Stimulated activated CD8-positive, alpha-beta memory T cell treated with anti-CD3 and anti-CD28 coated beads, Interleukin-4, amount 100 ng/mL, for 4 hours (primary cell): ENCODE measurements at places on chromosomes 7 and 10.

DNA sequence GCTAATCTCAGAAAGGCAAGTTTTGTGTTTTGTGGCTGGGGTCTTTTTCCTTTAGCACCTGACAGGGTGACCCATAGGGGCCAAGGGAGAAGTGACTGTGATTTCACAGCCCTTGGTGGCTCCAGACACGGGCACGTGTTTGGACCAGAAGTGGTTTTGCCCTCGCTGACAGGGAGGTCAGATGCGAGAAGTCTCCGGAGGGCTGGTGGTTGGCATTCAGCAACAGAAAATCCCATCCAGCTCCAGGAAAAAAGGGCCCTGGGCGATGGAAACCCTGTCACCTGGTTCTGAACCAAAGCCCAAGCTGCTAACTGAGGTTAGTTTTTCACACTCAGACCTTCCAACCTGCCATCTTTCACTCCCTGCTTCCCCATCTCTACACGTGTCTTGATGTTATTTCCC lies 272.9 kb downstream of the TRIL start:
- DNase-seq = no peak

DNA sequence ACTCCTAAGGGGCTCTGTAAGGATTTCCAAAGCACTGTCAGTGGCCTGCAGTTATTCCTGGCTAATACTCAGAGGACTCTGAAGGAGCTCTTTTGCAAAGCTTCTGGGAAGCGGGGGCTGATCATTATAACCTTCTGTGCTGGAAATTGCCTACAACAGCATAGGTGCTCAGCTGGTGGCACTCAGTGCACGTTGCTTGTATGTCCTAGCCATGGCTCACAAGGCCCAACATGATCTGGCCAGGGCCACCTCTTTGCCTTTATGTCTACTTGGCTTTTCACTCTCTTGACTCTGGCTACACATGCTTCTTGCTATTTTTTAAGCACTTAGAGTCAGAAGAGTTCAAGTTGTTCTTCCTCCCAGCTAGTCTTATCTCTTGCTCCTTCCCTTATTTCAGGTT lies 17.5 kb downstream of the LAMB4 start:
- no peak for DNase-seq

DNA sequence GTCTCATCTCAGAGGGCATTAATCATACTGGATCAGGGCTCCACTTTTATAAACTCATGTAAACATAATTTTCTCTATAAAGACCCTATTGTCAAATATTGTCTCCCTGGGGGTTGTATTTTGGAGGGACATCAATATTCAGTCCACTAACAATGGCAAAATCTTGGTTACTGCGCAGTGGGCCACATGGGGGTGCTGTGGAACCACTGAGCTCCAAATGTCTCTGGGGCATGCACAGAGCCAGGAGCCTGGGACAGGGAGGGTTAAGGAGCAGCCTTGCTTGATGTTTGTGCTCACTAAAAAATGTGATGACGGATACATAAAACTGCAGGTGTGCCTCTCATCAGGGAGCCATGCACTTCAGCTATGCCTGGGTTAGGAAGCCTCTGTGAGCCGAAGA lies 62.1 kb upstream of the PRSS58 start:
- no peak for DNase-seq

GRCh38 chr10:63917363-63917762 lies 396.2 kb downstream of the REEP3 start:
- no peak for DNase-seq

- no peak for DNase-seq
Measured at GRCh38 chr7:134667899-134668298, 21.2 kb downstream of the BPGM start.

DNA sequence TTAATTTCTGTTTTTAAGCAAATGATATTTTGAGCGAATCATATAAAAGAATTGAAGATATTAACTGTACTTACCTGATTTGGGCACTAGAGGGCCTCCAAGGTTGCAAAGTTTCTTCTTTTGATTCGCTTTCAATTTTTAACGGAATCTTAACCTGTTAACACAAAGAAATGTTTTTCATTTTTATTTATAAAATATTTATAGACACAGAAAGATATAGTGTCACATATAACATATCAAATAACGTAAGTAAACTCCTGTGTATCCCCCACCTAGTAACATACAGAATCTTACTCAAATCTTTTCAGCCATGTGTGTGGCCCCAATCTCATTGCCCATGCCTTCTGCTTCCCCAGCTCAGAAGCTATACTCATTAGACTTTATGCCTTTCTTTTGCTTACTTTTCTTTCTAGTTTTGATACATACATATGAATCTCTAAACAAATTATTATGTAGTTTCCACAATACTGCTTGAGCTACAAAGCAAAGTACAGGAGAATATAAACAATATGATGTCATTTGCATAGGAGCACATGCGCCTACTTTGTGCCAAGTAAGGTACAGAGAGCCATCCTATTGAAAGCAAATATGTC lies 49.5 kb upstream of the ZPBP start:
- DNase-seq = no peak

GRCh38 chr7:52565974-52566373 lies 469.5 kb upstream of the POM121L12 start:
- no peak for DNase-seq

DNA sequence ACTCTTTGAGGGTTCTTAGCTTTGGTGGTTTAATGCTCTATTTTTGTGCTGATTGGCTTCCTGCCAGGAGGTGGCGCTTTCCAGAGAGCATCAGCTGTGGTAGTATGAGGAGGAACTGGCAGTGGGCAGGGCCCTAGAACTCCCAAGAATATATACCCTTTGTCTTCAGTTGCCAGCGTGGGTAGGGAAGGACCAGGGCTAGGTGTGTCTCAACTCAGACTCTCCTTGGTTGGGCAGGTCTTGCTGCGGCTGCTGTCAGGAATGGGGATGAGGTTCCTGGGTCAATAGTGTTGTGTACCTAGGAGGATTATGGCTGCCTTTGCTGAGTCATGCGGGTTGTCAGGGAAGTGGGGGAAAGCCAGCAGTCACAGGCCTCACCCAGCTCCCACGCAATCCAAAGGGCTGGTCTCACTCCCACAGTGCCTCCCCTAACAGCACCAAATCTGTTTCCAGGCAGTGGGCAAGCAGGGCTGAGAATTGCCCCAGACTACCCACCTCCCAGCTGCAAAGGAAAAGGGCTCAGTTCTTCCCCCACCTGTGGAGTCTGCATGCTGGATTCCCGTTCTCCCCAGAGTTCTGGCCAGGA lies 191.5 kb downstream of the PHTF2 start:
- no peak for DNase-seq

GRCh38 chr10:130301021-130301892 lies 165.1 kb downstream of the GLRX3 start:
- DNase-seq = peak; percentile 47

- DNase-seq = no peak
Measured at GRCh38 chr10:16483241-16483917, 38.3 kb downstream of the C1QL3 start.

DNA sequence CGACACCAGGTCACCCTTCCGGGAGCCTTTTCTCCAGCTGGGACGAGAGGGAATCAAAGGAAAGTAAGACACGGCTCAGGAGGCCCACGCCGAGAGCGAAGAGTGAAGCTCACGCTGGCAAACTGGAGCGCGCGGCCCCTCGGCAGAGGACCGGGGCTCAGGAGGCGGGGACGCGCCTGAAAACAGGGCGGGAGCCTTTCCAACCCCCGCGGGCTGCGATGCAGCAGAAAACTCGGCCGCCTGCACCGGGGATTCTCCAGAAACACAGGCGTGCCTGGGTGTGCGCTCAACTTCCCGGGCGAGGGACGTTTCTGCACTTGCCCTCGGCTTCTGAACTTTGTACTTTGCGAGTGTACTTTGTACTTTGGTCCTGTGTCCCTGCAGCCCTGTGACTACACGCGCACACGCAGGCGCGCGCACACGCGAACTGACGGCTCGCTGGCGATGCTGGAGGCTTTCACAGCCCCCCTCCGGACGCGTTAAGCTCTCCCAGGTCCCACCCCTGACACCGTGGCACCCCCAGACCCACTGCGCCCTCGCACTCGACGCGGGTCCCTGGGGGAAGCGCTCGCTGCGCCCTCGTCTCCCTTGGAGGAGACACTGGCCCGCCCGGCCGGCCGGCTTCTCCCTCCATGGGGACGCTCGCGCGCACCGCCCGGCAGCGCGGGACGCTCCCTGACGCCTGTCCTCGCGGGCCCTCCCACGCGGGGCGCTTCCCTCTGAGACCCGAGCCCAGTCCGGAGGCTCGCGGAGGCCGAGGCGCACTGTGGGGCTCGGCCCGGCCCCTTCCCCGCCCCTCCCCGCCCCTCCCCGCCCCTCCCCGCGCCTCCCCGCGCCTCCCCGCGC lies 588 bp upstream of the PAOX start:
- DNase-seq = no peak

DNA sequence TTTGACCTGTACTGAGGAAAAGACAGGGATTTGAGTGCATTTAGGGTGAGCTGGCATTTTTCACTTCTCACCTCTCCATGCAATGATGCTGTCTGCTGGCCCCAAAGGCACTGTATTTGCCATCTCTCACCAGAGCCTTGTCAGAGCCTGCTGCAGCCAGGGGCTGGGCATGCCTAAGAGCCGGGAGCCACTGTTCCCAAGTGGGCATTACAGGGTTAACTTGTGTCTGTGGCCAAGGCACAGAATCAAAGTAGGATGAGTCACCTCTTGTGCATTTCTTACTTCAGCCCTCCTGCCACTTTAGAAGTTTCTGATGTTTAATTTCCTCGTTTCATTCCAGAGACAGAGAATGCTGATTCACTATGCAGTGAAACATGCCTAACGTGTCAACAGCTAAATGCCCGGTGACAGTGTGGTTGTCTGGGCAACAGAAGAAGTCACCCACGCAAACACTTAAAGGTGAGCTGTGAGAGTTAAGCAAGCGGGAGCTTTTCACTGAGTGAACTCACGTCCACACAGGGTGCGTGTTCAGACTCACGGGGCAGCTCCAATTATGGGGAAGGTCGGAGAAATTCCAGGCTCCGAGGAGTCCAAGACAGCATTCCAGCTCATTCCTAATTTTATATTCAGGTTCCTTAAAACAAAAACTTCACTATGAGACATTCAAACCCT lies 57.1 kb upstream of the IGFBP3 start:
- DNase-seq = no peak

GRCh38 chr7:117312593-117313580 lies 10.0 kb downstream of the WNT2 start:
- DNase-seq = no peak

DNA sequence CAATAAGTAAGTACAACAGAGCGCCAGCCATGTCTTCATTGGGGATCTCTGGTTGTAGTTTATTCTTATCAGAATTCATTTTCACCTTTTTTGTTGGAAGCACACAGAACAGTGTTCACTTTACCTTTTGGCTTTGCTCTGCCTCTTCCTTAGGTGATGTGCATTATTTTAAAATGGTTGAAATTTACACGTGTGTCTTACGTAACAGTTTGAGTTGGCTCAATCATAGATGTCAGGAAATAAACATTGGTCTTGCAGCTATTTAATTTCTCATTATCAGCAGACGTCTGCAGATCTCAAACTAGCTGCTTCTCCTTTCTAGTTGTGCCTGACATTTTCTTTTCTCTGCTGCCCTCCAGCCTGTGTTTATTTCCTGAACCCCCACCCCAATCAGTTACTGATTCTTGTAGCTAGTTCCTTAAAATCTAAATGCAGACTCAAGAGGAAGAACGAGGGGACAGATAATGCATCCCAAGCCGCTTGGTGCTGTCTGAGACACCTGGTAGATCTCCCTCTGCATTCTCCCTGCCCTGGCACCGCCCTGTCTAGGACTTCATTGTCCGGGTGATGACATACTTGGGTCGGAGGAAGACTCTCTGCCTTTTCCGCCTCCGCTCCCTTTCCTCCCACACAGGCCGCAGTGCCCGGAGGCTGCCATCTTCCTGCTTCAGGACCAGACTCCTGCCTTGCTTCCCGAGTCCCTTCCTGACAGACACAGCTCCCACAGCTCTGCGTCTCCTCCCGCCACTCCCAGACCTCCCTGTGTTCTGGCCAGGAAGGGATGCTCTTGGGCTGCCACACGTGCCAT lies 108.2 kb downstream of the ANKRD61 start:
- DNase-seq = no peak

- no peak for DNase-seq
Measured at GRCh38 chr10:609868-610545, 79.5 kb downstream of the DIP2C start.

GRCh38 chr7:158609313-158609974 lies 21.8 kb upstream of the PTPRN2 start:
- no peak for DNase-seq

GRCh38 chr10:104777086-104777799 lies 136.2 kb downstream of the SORCS3 start:
- DNase-seq = no peak

DNA sequence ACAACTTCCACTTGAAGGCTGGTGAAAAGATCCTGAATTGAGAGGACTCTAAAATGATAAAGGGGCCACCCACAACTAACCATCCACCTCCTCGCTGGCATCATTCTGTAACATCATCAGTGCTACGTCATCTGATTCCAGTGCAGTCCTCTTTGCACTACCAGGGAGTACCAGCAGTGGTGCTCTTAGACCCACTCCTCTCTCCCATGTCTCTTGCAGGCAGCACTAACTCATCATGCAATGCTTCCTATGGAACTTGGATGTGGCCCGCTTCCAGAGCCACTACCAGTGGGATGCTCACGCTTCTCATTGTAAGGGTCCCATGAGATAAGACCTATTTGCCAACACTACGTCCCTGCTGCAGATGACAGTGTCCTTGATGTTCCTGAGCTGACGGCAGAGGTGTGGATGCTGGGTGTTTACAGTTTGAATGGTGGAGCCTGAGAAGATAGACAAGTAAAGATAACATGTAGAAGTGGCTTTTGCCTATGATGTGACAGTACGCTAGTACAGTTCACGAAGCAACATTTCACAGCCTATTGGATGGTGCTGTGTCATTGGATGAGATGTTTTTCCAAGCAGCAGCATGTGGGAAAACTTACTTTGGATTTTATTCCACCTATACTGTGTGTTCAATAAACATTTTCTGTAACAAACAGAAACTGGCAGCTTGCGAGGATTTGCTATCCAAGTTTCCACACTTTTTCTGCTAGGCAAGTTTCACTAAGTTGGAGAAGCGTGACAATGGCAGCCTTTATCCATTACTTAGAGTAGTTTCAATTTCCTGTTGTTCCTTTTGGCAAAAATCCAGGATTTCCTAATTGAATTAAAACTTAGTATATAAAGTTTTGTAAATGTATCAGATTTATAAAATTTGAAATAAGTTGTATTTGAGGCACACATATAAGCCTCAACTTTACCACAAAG lies 35.8 kb upstream of the COBL start:
- DNase-seq = no peak

GRCh38 chr10:43262902-43263466 lies 3.9 kb downstream of the RASGEF1A start:
- DNase-seq = no peak

GRCh38 chr7:128103498-128104107 lies 72.4 kb upstream of the LRRC4 start:
- DNase-seq = no peak

GRCh38 chr10:1365540-1366321 lies 309.5 kb downstream of the WDR37 start:
- no peak for DNase-seq

GRCh38 chr10:78782441-78782840 lies 286.3 kb upstream of the ZMIZ1 start:
- no peak for DNase-seq

GRCh38 chr10:9656996-9657395 lies 1360.7 kb upstream of the CELF2 start:
- DNase-seq = no peak

GRCh38 chr7:116434820-116435341 lies 64.7 kb upstream of the CAV2 start:
- no peak for DNase-seq
